Lung (tissue), 17 donors: ENCODE measurements at places on chromosomes 5 and 9. TPM values are rescaled to one million over a fixed set of nuclear protein-coding genes. Genes with fewer than 3 reads are reported as not detected.
A peak's percentile ranks its signal among the peaks of the same experiment; 100 is the strongest.

DNA sequence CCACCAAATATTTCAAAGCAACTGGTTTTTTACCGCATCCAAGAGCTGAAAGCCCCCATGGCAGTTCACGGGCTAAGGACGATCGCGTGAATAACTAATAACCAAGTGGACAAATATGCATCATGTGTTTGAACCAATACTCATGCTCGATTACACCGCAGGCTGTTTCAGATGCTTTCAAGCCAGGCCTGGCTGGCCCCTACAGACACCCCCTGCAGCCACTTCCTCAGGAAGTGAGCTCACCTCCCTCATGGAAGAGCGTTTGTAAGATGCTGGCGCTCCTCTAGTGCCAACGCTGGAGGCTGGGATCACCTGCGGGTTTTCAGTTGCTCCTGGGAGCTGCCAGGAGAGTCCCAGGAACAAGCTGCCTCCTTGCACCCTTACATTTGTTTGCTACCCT, 53.9 kb upstream of the PTCH1 start:
- DNase-seq = peak; percentile 44

DNA sequence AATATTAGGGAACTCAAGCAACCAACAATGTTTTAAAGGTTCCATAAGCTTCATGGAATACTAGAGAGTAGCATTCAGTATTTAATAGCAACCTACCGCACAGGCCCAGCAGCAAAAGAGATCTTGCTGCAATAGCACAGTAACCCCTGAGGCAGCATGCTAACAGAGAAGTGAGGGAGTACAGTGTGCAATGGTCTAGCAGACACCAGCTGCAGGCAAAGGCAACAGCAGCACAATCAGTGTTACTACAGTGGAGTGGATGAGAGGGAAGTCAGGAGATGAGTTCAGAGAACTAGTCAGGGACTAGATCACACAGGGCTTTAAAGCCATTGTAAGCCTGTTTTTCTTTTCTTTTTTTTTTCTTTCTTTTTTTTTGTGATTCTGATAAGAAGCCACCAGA, 2.8 kb downstream of the TICAM2 start:
- DNase-seq = peak; percentile 41

DNA sequence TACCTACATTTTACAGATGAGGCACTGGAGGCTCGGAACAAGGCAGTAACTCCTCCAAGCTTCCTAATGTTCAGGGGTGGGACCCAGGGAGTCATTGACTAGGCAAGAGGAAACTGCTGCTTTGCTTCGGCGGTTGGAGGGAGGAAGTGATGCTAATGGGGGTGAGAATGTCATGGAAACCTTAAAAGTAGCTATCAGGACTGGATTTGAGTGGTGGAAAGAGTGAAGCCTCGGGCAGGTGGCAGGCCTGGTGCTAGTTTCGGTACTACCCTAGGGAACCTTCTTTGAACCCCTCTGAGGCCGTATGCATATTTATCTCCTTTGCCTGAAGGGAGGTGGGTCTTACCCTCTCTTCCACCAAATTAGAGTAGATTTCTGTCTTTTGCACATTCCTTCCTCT, 1.6 kb downstream of the BSPRY start:
- DNase-seq = no peak

DNA sequence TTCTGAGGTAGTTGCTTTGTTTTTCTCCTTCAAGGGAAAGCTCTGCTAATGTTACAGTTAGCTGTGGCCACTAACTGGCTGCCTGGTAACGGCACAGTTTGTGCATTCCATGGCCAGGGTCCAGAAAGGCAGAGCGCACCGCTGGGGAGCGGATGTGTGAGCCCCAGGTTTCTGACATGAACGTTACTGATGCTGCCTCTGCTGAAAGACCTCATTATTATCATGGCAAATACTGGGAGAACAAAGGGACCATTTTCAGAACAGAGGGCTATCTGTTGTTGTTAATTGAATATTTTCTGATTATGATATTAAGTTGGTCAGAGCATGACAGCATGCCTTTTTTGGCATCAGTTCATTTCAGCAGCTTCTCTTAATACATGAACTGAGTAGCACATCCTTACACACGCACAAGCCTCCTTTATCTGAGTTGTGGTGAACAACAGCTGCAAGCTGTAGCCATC, 134.1 kb downstream of the NUDT12 start:
- peak; percentile 65 for DNase-seq

GRCh38 chr9:101618698-101619097, 23.9 kb upstream of the PPP3R2 start:
- no peak for DNase-seq

- DNase-seq = no peak
Measured at GRCh38 chr9:92989561-92989960, 42.2 kb downstream of the FGD3 start.

DNA sequence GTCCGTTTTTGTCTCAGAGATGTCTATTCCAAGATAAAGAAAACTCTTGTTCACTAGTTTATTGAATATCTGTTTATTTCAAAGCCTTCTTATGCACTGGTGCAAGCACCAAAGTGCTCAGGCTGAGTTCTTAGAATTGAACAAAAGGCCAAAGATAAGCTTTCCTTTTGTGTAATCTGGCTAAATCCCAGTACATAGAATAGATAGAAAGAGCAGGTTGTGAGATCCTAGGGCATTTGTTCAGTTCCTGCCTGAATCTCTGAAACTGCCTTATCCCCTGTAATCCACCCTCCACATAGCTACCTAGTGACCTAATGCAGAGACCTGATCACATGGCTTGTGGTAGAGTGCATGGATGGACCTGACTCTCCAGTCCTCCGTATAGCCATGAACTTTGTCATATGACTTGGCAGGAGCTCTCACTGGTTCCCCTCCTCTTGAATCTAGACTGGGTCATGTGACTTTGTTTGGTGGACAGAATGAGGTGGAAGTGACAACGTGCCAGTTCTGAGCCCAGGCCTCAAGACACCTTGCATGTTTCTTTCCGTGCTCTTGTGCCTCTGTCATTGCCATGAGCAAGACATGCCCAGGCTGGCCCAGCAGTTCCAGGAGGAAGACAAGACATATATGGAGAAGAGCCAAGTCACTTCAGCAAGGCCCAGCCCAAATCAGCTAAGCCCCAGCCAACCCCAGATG, 139.3 kb upstream of the SHB start:
- no peak for DNase-seq

DNA sequence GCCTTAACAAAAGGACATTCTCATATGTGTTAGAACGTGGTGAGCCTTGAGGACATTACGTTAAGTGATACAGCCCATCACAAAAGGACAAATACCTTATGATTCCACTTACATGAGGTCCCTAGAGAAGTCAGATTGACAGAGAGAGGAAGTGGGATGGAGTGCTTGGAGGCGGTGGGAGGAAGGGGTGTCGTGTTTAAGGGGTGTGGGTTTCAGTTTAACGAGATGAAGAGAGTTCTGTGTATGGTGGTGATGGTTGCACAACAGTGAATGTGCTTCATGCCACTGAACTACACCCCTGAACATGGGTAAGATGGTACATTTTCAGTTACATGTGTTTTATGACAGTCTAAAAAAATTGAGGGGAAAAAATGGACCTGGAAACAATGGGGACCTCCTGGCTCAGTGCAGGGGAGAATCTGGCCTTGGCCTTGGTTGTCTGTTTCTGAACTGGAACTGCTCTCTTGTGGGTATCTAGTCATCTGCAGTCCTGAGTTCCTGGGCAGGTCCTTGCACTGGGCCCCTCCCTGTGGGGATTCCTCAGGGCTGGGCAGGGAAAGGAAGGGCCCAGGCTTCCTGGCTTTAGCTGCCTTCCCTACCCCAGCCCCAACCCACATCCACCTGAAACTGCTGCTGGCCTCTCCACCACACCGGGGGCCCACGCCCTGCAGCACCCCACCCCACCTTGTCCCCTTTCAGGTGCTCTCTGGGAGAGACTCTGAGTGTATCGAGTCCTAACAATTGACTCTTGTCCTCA, 17.8 kb downstream of the LRRC8A start:
- no peak for DNase-seq

DNA sequence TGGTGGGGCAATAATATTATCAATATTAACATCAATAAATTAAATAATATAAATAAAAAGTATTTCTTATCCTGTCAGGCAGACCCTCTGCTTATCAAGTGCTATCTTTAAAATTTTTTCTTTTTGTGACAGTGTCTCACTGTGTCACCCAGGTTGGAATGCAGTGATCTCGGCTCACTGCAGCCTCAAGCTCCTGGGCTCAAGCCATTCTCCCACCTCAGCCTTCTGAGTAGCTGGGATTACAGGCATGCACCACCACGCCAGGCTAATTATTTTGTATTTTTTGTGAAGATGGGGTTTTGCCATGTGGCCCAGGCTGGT, 53.2 kb downstream of the NDST1 start:
- DNase-seq = no peak

DNA sequence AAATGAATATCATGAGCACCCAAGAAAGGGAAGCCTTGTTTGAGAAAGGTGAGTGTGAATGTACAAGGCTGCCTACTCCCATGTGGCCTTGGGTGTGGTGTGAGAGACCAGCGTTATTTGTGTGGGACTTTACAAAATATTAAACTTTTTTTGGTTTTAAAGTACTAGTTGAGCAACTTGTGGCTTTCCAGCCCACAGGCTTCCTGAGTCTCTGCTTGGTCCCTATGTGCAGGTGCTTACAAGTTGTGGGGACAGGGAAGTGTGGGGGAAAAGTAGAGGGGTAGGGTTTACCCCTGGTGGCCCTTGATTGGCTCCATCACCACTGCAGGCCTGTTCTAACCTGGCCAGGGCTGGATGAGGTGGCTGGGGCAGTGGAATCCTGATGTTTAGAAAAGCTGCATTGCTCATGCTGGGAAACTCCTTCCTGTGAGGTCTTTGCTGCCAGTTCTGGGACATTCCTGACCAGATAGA, 19.7 kb downstream of the PTTG1 start:
- no peak for DNase-seq

DNA sequence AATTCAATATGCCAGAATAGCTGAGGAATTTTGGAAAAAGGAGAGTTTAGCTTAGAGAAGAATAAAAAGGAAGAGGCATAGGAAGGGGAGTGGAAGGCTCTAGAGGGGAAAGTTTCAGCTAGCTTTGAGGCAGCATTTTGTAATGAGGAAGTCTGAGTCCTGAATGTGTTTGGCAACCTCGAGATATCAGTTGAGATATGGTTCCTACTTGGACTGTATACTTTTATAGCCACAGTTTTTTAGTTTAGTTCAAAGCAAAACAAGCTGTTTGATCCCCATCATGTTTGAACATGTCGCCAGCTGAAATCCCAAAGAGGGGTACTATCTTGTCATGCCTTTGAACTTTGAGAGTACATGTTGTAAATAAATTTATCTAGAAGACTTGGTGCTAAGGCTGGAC, 559.0 kb upstream of the FTMT start:
- no peak for DNase-seq

- DNase-seq = no peak
Measured at GRCh38 chr5:38591523-38591849, 35.0 kb upstream of the LIFR start.

- DNase-seq = peak; percentile 83
Measured at GRCh38 chr5:138874771-138875551, at the start of gene LRRTM2. TSS of gene LRRTM2 (minus strand) at chr5:138875335. CDS start at chr5:138874911, 424 bp downstream.

- DNase-seq = no peak
Measured at GRCh38 chr9:36924071-36924470, 110.0 kb downstream of the PAX5 start.

- DNase-seq = no peak
Measured at GRCh38 chr9:33044677-33045282, 19.7 kb downstream of the DNAJA1 start.

DNA sequence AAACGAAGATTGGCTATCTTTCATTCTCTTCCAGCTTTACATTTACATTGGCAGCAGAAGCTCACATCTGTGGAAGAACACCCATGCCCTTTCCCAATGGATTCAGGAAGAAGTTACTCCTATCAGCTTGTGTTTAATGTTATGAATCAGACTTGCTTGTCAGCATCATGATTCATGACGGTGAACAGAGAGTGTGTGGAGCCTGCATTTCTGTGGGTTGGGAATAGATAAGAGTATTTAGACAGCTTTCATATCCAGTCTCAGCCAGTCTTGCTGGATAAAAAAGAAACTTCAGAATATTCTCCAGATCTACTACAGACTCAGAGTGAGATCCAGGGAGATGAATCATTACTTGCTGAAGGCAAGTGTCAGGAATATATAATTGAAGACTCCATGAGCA, 812.9 kb upstream of the ZNF608 start:
- no peak for DNase-seq

- DNase-seq = no peak
Measured at GRCh38 chr5:81313278-81313677, 11.9 kb downstream of the ZCCHC9 start.

GRCh38 chr5:140225396-140225795, 50.4 kb downstream of the CYSTM1 start:
- DNase-seq = no peak

DNA sequence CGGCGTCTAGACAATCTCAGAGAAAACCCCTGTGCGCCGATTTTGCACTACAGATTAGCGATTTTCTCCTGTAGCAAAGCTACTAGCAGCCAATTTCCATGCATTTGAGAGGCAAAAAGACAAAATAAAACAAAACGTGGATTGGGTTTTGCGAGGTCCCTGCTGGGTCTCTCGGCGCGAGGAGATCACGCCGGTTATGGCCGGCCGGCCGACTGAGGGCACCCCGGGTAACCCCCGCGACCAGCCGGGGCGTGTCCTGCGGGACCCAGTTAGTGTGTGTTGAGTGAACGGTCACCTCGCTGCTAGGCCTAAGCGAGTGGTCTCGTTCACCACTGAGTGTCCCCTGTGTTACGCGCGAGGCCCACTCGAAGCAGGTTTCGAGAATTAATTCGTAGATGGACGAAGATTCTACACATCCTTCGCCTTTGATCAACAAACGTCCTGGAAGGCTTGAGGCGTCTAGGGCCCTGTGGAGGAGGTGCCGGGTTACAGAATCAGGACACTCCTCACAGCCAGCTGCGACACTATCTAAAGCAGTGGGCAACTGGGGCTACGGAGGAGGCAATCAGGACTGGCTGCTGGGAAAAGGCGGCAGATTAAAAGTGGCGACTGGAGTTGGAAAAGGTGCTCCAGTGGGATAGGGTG, 764 bp upstream of the VDAC1 start:
- DNase-seq = peak; percentile 32

GRCh38 chr5:112419986-112420864, 1.1 kb upstream of the EPB41L4A start:
- DNase-seq = peak; percentile 90

- DNase-seq = no peak
Measured at GRCh38 chr9:89986190-89986589, 381.4 kb downstream of the GADD45G start.

GRCh38 chr9:124501771-124502320, 5.4 kb downstream of the NR5A1 start:
- no peak for DNase-seq

- no peak for DNase-seq
Measured at GRCh38 chr9:72151104-72151503, 1.9 kb downstream of the GDA start.

Gene FOXB2
- not detected for polyA plus RNA-seq

Gene MUSK
- 0.14 TPM for polyA plus RNA-seq

Gene TAF11L2
- not detected for polyA plus RNA-seq

Gene FAM13B
- 7.6 TPM for polyA plus RNA-seq

Gene TAF11L8
- not detected for polyA plus RNA-seq

Gene NRARP
- 6.4 TPM for polyA plus RNA-seq

Gene OR1Q1
- not detected for polyA plus RNA-seq

Gene BAAT
- 0.26 TPM for polyA plus RNA-seq
